ENCODE measurements at places on chromosomes 4 and X. TPM values are rescaled to one million over a fixed set of nuclear protein-coding genes. Genes with fewer than 3 reads are reported as not detected.

The TRAPPC2 gene
- total RNA-seq, result 13.7 TPM

GRCh38 chr4:150648123-150648522 is 66.2 kb downstream of the MAB21L2 start:
- no peaks in the 10 kb centered on the region for H3K4me1 ChIP-seq
- no peak overlapping the region for H3K27ac ChIP-seq
- DNase-seq, result no peak
- no peaks in the 10 kb centered on the region for H3K27me3 ChIP-seq
- no peaks in the 10 kb centered on the region for H3K36me3 ChIP-seq

DNA sequence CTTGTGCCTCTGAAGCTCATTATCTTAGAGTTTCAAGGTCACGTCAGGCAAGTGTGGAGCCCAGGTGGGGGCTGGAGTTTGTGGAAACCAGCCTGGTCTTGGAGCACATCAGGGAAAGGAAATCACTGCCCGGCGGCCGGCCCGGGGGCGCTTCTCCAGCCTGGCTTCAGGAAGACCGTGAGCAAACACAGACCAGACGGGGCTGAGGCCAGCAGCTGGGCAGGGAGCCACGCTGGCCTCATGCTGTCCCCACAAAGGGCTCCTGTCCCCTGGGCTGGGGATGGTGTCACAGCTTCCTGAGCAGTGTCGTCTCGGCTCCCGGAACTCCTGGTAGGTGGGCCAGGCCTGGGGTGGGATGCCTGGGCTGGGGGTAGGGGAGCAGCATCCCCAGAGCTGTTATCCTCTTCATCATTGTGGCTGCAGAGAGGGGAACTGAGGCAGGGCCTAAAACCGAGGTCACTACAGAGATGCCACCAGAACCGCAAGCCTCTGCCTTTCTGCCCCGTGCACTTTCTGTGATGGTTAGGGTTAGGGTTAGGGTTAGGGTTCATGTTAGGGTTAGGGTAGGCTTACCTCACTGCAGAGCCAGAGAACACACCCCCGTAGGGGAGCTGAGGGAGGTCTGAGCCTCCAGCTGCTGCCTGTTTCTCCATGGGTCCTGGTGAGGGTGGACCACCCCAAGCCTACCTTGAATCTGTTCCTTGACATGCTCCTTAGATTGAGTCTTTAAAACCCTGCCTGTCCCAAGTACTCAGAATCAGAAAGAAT is 77.5 kb downstream of the HTRA3 start:
- DNase-seq, result no peak
- no peaks in the 10 kb centered on the region for H3K36me3 ChIP-seq
- H3K4me1 ChIP-seq, result peaks cover 14% of the 10 kb centered on the region
- H3K27ac ChIP-seq, result no peak overlapping the region
- H3K27me3 ChIP-seq, result no peaks in the 10 kb centered on the region

The PROM1 gene
- 6.3 TPM for total RNA-seq

The PDHA2 gene
- total RNA-seq, result not detected

DNA sequence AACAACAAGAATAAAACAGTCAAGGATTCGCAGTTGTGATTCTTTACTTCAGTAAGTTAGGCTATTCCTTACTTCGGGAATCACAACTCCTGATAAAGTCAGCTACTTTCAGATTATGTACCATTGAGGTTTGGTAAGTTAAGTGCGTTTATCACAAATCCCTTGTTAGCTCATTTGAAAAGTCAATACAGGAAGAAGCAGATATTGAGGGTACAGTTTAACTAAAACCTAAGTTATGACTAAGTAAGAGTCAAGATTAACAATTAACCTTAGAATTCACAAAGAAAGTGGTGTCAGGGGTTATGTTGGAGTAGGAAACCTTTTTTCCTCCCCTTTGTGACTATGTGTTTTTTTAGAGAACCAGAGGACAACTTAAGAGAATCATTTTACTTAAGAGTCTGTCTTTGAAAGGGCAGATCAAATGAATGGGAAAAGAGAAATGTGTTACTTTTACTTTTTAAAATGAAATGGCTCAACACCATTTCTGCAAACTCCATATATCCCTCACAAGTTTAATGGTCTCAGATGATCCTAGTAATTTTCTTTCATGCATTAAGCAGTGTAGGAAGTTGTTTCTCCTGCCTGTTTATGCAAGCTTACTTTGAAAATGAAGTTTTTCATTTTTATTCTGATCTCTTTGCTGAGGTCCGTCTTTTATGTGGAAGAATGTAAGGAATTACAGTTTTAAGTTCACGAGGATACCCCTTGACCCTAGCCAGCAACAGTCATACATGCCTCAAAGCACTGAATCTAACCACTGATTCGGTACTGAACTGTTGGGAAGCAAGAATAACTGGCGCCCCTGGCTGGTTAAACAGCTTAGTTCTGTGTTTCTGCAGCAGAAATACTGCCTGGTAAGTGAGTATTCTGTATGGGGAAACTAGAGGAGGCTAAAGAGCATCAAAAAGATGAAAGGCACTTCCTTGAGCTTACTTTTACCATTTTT is 211.7 kb downstream of the SLC4A4 start:
- H3K4me3 ChIP-seq, result no peak overlapping the region
- H3K27me3 ChIP-seq, result no peaks in the 10 kb centered on the region
- H3K4me1 ChIP-seq, result peaks cover 5% of the 10 kb centered on the region
- no peak overlapping the region for H3K27ac ChIP-seq
- DNase-seq, result peak; percentile 21
- no peaks in the 10 kb centered on the region for H3K36me3 ChIP-seq

DNA sequence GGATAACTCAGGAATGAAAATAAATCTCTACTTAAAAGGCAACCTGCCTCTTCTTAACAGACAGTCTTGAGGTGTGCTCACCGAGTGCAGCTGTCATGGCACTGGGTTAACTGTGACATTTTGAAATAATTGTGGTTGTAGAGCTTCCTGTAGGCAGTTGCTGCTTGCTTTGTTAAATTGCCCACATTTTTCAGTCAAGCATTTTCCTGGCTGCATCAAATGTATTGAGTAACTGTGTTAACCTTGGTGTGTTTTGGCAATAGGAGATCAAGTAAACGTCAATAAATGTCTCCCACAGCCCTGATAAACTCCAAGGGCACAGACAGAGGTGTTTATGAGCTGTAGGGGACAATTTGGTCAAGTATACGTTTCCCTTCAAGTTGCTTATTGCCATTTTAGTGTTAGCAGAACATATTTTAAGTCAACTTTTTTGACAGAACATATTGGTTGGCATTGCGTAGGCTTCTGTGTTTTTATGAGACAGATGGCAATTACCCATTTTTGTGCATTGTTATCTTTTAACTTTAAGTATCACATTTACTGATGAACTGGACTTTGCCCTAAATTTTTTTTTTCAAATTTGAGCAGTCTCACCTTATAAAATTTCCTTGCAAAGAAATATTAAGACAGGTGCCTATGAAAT is 527.4 kb downstream of the C4orf33 start:
- H3K4me1 ChIP-seq, result no peaks in the 10 kb centered on the region
- H3K36me3 ChIP-seq, result no peaks in the 10 kb centered on the region
- H3K27me3 ChIP-seq, result no peaks in the 10 kb centered on the region
- no peak overlapping the region for H3K27ac ChIP-seq
- no peak overlapping the region for H3K4me3 ChIP-seq

DNA sequence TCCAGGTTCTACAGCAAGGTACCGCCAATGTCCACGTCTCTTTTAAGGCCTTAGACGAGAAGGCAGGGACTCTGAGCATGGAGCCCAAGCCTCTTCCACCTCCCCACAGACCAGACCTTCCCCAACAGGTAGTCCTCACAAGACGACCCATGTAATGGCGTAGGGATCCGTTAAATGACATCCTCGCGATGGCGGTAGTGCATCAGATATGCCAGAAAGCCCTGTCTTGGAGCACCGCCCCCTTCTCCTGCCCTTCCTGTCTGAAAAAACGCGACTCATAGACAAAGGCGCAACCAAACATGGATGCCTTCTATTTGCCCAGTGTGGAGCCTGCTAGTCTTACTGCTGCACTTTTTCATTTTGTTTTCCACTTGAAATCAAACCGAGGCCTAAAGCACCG is 185.4 kb downstream of the OR13H1 start:
- H3K4me1 ChIP-seq, result peaks cover 3% of the 10 kb centered on the region
- H3K4me3 ChIP-seq, result no peak overlapping the region
- DNase-seq, result peak; percentile 88
- no peaks in the 10 kb centered on the region for H3K27me3 ChIP-seq
- H3K36me3 ChIP-seq, result no peaks in the 10 kb centered on the region
- no peak overlapping the region for H3K27ac ChIP-seq

The SHROOM2 gene
- 12.9 TPM for total RNA-seq

DNA sequence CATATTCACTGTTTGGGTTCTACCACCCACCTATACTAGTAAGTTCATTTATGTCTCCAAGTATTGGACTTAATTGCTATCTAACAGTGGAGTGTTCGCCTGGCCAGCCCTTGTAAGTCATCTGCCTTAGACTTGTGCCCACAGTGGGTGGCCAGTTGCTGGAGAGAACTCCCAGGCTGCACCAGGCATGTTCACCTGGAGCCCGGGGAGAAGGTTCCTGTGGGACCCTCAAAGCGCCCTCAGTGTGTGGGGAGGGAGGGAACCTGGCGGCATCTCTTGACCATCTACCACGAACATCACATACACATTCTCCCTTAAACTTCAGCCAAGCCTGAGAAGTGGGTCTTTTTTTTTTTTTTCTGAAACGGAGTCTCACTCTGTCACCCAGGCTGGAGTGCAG is 138.1 kb downstream of the CPZ start:
- no peaks in the 10 kb centered on the region for H3K27me3 ChIP-seq
- H3K4me3 ChIP-seq, result no peak overlapping the region
- no peaks in the 10 kb centered on the region for H3K36me3 ChIP-seq

The ZFYVE28 gene
- 10.8 TPM for total RNA-seq

The NRK gene
- total RNA-seq, result under 0.01 TPM

The MED12 gene
- 44.9 TPM for total RNA-seq

GRCh38 chr4:7366180-7366945 is 68.4 kb downstream of the PSAPL1 start:
- H3K4me3 ChIP-seq, result no peak overlapping the region
- H3K36me3 ChIP-seq, result no peaks in the 10 kb centered on the region
- no peak overlapping the region for H3K27ac ChIP-seq
- H3K4me1 ChIP-seq, result peaks cover 21% of the 10 kb centered on the region

- H3K4me1 ChIP-seq, result no peaks in the 10 kb centered on the region
- H3K27ac ChIP-seq, result no peak overlapping the region
- no peak overlapping the region for H3K4me3 ChIP-seq
- no peaks in the 10 kb centered on the region for H3K27me3 ChIP-seq
Observed at GRCh38 chrX:116306218-116306617, 130.2 kb upstream of the SLC6A14 start.

The FGFBP1 gene
- total RNA-seq, result 6.5 TPM

DNA sequence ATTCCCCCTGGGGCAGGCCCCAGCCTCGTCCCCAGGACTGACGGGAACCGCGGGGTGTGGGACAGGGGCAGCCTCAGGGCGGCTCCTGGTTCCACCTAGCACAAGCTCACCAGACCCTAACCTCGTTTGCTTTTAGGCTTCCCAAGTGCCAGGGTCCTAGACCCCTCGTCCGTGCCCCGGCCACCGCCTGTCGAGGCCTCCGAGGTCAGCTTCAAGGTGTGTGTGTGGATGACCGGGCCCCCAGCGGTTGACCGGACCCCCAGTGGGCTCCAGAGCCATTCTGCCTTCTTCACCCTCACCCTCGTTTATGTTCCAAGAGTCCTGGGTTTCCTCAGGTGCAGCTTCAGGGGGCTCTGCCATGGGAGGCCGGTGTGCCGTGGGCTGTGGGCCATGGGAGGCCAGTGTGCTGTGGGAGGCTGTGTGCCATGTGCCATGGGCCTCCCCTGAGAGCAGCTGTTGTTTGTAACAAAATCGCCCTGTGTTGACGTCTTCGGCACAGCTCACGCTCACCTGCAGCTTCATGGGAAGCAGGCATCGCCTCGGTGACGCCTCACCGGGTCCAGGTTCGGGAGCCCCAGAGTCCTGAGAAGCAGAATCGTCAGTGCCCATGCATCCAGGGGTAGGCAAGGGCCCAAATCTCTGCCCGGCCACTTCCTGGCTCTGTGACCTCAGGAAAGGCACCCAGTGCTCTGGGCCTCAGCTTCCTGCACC is 43.0 kb upstream of the HMX1 start:
- no peaks in the 10 kb centered on the region for H3K27me3 ChIP-seq
- DNase-seq, result peak; percentile 15
- no peaks in the 10 kb centered on the region for H3K36me3 ChIP-seq
- H3K27ac ChIP-seq, result no peak overlapping the region
- H3K4me3 ChIP-seq, result no peak overlapping the region
- H3K4me1 ChIP-seq, result no peaks in the 10 kb centered on the region

The AR gene
- total RNA-seq, result 2.0 TPM

DNA sequence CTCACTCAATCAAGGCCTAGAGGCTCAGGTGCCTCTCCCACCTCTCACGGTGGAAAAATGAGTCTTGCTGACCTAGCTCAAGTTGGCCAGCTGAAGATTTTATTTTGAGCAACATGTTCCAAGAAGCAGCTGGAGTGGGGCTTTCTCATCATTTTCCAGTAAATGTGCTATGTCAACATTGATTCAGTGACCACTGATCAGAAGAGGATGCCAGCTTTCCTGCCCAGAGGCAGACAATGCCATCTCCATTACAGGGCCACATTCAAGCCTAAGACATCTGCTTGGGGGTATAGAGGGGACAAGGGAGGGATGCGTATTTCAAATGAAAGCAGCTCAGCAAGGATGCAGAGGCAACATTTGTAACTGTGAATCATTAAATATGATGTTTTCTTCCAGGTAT is 3.0 kb downstream of the MEPE start:
- peaks cover 4% of the 10 kb centered on the region for H3K4me1 ChIP-seq
- DNase-seq, result no peak
- H3K27me3 ChIP-seq, result no peaks in the 10 kb centered on the region
- H3K27ac ChIP-seq, result no peak overlapping the region

The PCDH7 gene
- 8.5 TPM for total RNA-seq

GRCh38 chr4:89658701-89659024 is 178.3 kb downstream of the SNCA start:
- no peak overlapping the region for H3K4me3 ChIP-seq
- H3K36me3 ChIP-seq, result no peaks in the 10 kb centered on the region

The PRRG1 gene
- 13.4 TPM for total RNA-seq

The TMEM144 gene
- total RNA-seq, result 11.5 TPM

DNA sequence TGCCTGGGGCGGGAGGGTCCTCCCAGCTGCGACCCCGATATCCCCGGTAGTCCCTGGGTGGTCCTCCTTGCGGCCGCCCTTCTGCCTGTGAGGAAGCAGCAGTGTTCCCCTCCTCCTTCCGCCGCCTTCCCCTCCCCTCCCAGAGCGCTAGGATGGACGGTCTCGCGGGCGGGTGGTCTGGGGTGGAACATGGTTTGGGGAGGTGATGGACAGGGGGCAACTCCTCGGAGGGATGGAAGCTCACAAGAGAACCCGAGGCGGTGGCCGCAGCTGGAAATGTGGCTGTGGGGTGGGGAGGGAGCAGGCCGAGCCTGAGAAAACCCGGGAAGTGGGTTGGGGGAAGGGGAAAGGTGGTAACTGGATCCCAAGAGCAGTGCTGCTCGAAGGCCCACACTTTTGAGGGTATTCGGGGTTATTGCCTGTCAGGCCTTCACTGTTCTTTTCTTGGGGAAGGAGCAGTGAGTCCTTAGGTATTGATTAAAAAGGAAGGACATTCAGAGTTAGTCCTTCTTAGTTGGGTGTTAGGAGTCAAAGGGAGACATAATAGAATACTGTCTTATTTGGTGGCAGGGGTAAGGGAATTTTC is 581 bp downstream of the UBE2K start:
- H3K27me3 ChIP-seq, result no peaks in the 10 kb centered on the region
- H3K36me3 ChIP-seq, result peaks cover 8% of the 10 kb centered on the region
- H3K4me3 ChIP-seq, result peak overlapping the region; percentile 85
- peaks cover 32% of the 10 kb centered on the region for H3K4me1 ChIP-seq
- peak overlapping the region; percentile 94 for H3K27ac ChIP-seq

GRCh38 chrX:85024044-85024443 is 20.4 kb downstream of the APOOL start:
- DNase-seq, result no peak
- no peaks in the 10 kb centered on the region for H3K36me3 ChIP-seq
- H3K27me3 ChIP-seq, result no peaks in the 10 kb centered on the region
- no peak overlapping the region for H3K4me3 ChIP-seq

The TLR8 gene
- 7.3 TPM for total RNA-seq

The TMEM185A gene
- total RNA-seq, result 15.6 TPM

The AREG gene
- 20.6 TPM for total RNA-seq
